ENCODE measurements at places on chromosomes 2 and 18. TPM values are rescaled to one million over a fixed set of nuclear protein-coding genes. Genes with fewer than 3 reads are reported as not detected.

KIF5C gene
- 25.1 TPM for total RNA-seq

DNA sequence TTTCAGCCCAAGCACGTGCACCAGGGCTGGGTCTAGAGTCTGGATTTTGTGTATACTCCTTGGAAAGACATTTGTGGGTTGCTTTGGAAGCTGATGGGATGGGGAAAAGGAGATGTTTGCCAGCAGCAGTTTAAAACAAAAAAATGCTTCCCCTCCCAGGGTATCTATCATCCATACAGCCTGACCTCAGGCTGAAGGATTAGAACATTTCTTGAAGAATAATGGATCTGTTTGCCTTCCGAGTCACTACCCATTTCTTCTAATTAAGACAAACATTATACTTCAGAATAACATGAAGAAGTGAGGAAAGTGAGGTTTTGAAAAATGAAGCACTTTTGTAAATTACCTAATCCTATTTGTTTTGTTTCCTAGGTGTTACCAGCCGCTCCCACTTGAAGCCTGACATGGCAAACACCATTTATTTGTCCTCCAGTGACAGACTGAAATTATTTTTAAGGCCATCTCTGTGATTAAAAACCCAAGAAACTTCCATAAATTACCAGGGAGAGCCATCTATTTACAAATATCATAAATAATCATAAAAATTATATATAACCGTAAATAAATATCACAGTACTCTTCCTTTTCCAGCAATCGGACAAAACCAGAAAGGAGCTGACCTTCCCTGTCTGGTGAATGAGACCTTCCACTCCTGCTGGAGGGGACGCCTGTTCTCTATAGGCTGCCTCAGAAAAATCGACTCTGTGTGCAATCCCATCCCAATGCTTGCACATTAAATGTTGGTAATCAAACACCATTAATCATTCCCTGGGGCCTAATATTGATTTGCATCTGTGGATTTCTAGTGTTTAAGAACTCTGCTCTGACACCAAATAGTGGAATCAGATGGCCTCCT, 106.8 kb downstream of the C1D start:
- DNase-seq, result no peak
- no peaks in the 10 kb centered on the region for H3K36me3 ChIP-seq
- H3K27me3 ChIP-seq, result no peaks in the 10 kb centered on the region
- no peaks in the 10 kb centered on the region for H3K4me1 ChIP-seq
- H3K4me3 ChIP-seq, result no peak overlapping the region
- no peak overlapping the region for H3K27ac ChIP-seq

GRCh38 chr2:149119368-149119767, 80.9 kb downstream of the LYPD6B start:
- DNase-seq, result no peak
- H3K4me3 ChIP-seq, result no peak overlapping the region
- no peaks in the 10 kb centered on the region for H3K4me1 ChIP-seq
- H3K27me3 ChIP-seq, result no peaks in the 10 kb centered on the region
- H3K27ac ChIP-seq, result no peak overlapping the region
- no peaks in the 10 kb centered on the region for H3K36me3 ChIP-seq

GRCh38 chr18:22545066-22545760, 127.5 kb upstream of the CTAGE1 start:
- DNase-seq, result peak; percentile 57
- no peak overlapping the region for H3K27ac ChIP-seq
- H3K36me3 ChIP-seq, result no peaks in the 10 kb centered on the region
- H3K4me1 ChIP-seq, result no peaks in the 10 kb centered on the region
- no peaks in the 10 kb centered on the region for H3K27me3 ChIP-seq
- no peak overlapping the region for H3K4me3 ChIP-seq

DNA sequence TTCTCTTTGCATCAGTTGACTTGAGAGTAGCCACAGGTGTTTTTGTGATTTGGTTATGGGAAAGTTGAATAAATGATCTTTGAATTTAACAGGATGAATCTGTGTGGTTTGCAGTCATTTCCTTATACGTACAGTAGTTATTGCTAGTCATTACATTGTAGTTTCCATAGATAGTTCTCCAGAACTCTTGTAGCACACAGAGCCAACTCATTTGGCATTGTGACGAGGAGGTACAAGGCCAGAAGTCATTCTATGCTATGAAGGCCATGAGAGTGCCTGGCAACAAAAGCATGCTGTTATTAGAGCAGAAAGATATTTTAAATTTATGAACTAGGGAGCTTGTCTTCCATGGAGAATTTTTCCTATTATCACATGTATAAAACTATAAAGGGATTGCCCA, 973.0 kb upstream of the CHAC2 start:
- no peaks in the 10 kb centered on the region for H3K4me1 ChIP-seq
- no peak overlapping the region for H3K4me3 ChIP-seq
- H3K27ac ChIP-seq, result no peak overlapping the region
- DNase-seq, result no peak
- H3K27me3 ChIP-seq, result no peaks in the 10 kb centered on the region
- H3K36me3 ChIP-seq, result no peaks in the 10 kb centered on the region

DNA sequence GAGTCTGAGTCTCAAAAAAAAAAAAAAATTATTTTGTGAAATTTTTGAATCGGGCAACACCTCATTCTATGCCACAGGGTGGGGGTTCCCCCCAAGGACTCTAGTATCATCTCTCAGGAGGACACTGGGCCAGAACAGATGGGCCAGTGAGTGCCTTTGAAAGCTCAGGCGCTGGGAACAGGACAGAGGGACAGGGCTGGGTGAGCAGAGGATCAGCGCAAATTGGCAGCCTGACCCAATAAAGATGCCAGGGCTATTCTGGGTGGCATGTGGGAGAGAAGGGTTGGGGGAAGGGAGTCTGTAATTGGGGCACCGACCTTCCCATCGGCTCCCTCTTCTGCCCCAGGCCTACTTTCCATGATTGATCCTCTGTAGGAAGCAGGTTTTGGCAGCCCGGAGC, 44.0 kb downstream of the KIF3C start:
- H3K27ac ChIP-seq, result no peak overlapping the region
- no peaks in the 10 kb centered on the region for H3K27me3 ChIP-seq
- H3K36me3 ChIP-seq, result no peaks in the 10 kb centered on the region
- no peak for DNase-seq
- peaks cover 13% of the 10 kb centered on the region for H3K4me1 ChIP-seq
- no peak overlapping the region for H3K4me3 ChIP-seq

DNA sequence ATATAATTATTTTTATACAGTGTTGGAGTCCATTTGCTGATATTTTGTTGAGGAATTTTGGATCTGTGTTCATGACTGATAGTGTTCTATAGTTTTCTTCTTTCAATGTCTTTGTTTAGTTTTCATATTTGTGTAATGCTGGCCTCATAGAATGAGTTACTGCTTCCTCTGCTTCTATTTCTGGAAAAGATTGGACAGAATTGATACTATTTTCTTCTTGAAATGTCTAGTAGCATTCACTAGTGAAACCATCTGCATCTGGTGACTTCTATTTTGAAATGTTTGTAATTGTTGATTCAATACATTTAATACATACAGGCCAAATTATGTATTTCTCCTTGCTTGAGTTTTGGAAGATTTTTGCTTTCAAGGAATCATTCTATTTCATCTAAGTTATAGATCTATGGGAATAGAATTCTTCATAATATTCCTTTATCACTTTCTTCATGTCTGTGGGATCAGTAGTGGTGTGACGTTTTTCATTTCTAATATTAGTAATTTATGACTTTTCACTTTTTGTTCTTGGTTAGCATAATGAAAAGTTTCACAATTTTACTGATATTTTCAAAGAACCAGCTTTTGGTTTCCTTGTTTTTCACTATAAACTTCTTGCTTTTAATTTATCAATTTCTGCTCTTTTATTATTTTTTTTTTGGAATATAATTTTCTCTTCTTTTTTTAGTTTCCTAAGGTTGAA, 509.9 kb upstream of the VRK2 start:
- no peaks in the 10 kb centered on the region for H3K36me3 ChIP-seq
- DNase-seq, result no peak
- no peak overlapping the region for H3K27ac ChIP-seq
- no peaks in the 10 kb centered on the region for H3K4me1 ChIP-seq
- no peak overlapping the region for H3K4me3 ChIP-seq
- no peaks in the 10 kb centered on the region for H3K27me3 ChIP-seq

GRCh38 chr2:68845043-68845442, 26.2 kb downstream of the BMP10 start:
- H3K4me1 ChIP-seq, result no peaks in the 10 kb centered on the region
- H3K27me3 ChIP-seq, result no peaks in the 10 kb centered on the region
- DNase-seq, result no peak
- H3K4me3 ChIP-seq, result no peak overlapping the region

GRCh38 chr2:195659982-195660890, 3.2 kb downstream of the SLC39A10 start:
- no peaks in the 10 kb centered on the region for H3K27me3 ChIP-seq
- no peak overlapping the region for H3K4me3 ChIP-seq
- no peaks in the 10 kb centered on the region for H3K36me3 ChIP-seq
- H3K4me1 ChIP-seq, result peaks cover 25% of the 10 kb centered on the region

- H3K27ac ChIP-seq, result no peak overlapping the region
- no peak overlapping the region for H3K4me3 ChIP-seq
- no peaks in the 10 kb centered on the region for H3K4me1 ChIP-seq
- no peak for DNase-seq
- no peaks in the 10 kb centered on the region for H3K27me3 ChIP-seq
Observed at GRCh38 chr2:19120181-19120580, 238.2 kb downstream of the OSR1 start.

Data from tibial nerve (tissue), 4 donors.